ENCODE measurements at places on chromosomes 3 and 15.

- DNase-seq = no peak
These were observed 31.8 kb downstream of the INTS14 start for GRCh38 chr15:65578904-65579728.

- no peak for DNase-seq
These were observed 17.4 kb downstream of the NSMCE3 start for GRCh38 chr15:29252234-29252633.

- no peak for DNase-seq
These were observed 472.8 kb downstream of the SHQ1 start for GRCh38 chr3:72375237-72376076.

GRCh38 chr3:190497811-190498210, 16.1 kb upstream of the IL1RAP start:
- DNase-seq = no peak

- no peak for DNase-seq
These were observed 24.5 kb downstream of the NANOGP8 start for GRCh38 chr15:35060591-35060990.

DNA sequence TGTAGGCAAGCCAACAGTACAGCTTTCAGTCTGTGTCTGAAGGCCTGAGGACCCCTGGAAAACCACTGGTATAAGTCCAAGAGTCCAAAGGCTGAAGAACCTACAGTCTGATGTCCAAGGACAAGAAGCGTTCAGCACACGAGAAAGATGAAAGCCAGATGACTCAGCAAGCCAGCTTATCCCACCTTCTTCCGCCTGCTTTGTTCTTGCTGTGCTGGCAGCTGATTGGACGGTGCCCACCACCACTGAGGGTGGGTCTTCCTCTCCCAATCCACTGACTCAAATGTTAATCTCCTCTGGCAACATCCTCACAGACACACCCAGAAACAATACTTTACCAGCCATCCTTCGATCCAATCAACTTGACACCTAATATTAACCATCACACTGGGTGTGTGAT, 59.0 kb upstream of the PDZRN3 start:
- no peak for DNase-seq

Data from amniotic stem cell (primary cell).